ENCODE measurements at places on chromosomes 2 and 18. TPM values are rescaled to one million over a fixed set of nuclear protein-coding genes. Genes with fewer than 3 reads are reported as not detected.

The ALKAL2 gene
- total RNA-seq: not detected

The CELF4 gene
- 1.9 TPM for total RNA-seq

The PAX8 gene
- 6.4 TPM for total RNA-seq

The SERPINB3 gene
- total RNA-seq: not detected

The SERPINB13 gene
- total RNA-seq: not detected

All from PC-9 (cell line).